ENCODE measurements at places on chromosomes 5 and 9.

- no peak for DNase-seq
Measured at GRCh38 chr5:31888564-31888963, 249.6 kb downstream of the PDZD2 start.

DNA sequence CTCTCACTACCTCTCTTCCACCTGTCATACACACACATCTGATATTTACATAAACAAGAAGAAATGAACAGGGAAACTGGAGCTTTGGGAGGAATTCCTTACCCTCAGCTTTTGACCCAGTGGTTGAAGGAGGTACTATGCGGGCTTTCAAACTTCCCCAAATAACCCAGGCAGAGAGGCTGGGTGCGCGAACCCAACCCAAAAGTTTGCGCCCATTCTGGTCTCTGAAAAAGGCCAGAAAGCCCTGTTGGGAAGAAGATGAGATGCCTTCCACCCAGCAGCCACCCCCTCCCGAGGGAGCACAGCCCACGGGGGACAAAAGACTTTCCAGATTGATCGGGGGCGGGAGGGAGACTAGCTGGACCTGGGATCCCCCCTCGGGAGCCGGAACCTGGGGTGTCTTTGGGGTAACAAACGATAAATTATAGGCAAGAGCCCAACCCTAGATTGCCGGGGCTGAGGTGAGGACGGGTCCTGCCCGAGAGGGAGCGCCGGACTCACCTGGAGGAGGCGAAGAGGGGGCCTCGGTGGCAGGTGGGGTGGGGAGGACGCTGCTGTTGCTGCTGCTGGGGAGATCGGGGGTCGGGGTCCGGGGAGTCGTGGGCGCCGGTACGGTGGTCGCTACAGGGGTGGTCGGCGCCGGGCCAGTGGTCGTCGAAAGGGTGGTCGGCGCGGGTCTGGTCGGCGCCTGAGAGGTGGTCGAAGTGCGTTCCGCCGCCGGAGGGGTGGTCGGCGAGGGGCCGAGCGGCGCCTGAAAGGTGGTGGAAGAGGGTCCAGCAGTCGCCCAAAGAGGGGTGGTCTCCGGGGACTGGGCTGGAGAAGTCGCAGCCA, 798 bp downstream of the MEGF9 start:
- no peak for DNase-seq

DNA sequence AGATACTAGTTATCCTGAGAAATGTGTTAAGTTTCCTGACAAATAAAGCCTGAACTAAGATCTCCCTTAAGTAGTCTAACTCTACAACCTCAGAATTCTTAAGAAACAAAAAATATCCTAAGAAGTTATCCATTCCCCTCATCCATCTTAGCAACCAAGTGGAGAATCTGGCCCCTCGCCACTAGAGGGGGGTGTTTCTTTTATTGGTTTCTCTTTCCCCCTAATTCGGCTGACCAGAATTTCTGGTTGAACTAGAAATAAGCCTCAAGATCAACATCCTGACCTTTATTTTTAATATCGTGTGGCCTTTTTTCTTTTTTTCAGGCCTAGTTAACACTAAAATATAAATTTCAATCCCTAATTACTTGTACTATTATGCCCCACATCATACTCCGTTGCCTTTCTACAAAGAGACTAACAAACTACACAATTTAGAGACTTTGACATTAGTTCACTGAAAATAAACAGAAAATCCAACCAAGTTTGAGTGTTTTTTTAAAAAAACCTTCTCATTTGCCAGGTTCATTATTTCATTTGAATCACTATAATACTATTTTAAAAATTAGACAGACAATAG, 14.3 kb upstream of the NR4A3 start:
- DNase-seq, result peak; percentile 51

GRCh38 chr9:31700252-31701045, 684.0 kb upstream of the ACO1 start:
- DNase-seq, result no peak

DNA sequence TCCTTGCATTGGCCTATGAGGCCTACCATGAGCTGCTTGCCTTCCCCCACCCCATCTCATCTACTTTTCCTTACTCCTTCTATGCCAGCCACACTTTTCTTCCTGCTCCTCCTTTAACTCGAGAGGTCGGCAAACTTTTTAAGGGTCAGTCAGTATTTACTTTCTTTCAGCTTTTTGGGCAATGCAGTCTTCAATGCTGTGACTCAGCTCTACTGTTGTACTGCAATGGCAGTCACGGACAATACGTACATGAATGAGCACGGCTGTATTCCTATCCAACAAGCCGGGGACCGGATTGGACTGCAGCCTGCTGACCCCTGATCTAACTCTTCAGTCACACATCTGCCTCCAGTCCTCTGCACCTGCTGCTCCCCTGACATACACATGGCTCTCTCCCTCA, 602 bp upstream of the ACTL7A start:
- DNase-seq, result no peak

All from stimulated activated CD8-positive, alpha-beta memory T cell treated with anti-CD3 and anti-CD28 coated beads, Interleukin-4, amount 100 ng/mL, for 4 hours (primary cell).